Ascending aorta (tissue), 2 donors: ENCODE measurements at places on chromosomes 3 and 15. TPM values are rescaled to one million over a fixed set of nuclear protein-coding genes. Genes with fewer than 3 reads are reported as not detected.
A peak's percentile ranks its signal among the peaks of the same experiment; 100 is the strongest.

The ABHD5 gene
- total RNA-seq: 5.3 TPM

The SLC2A2 gene
- total RNA-seq: not detected

The FAM162A gene
- total RNA-seq: 17.1 TPM

The ECE2 gene
- not detected for total RNA-seq

The NPAP1 gene
- not detected for total RNA-seq

The C3orf20 gene
- not detected for total RNA-seq

The MORC1 gene
- not detected for total RNA-seq

The HHLA2 gene
- not detected for total RNA-seq

The GNAT1 gene
- total RNA-seq: 4.7 TPM

- H3K27ac ChIP-seq: no peak overlapping the region
- H3K27me3 ChIP-seq: no peaks in the 10 kb centered on the region
- no peaks in the 10 kb centered on the region for H3K4me1 ChIP-seq
- H3K4me3 ChIP-seq: peak overlapping the region; percentile 52
- no peaks in the 10 kb centered on the region for H3K36me3 ChIP-seq
- no peak for DNase-seq
Measured at GRCh38 chr3:94004301-94004910, 24.0 kb downstream of the STX19 start.

- H3K27me3 ChIP-seq: no peaks in the 10 kb centered on the region
- H3K27ac ChIP-seq: no peak overlapping the region
- no peaks in the 10 kb centered on the region for H3K4me1 ChIP-seq
- no peak overlapping the region for H3K4me3 ChIP-seq
Measured at GRCh38 chr15:50024281-50024680, 94.8 kb downstream of the ATP8B4 start.

GRCh38 chr15:81291916-81292522, 31.9 kb downstream of the STARD5 start:
- H3K36me3 ChIP-seq: no peaks in the 10 kb centered on the region
- H3K4me1 ChIP-seq: no peaks in the 10 kb centered on the region
- DNase-seq: peak; percentile 31
- H3K27me3 ChIP-seq: no peaks in the 10 kb centered on the region
- no peak overlapping the region for H3K27ac ChIP-seq

GRCh38 chr15:78761020-78761419, 50.2 kb downstream of the ADAMTS7 start:
- H3K36me3 ChIP-seq: no peaks in the 10 kb centered on the region
- no peak overlapping the region for H3K4me3 ChIP-seq
- peaks cover 17% of the 10 kb centered on the region for H3K4me1 ChIP-seq
- no peaks in the 10 kb centered on the region for H3K27me3 ChIP-seq
- peak overlapping the region; percentile 78 for H3K27ac ChIP-seq

GRCh38 chr3:9168241-9168741, 81.2 kb downstream of the SRGAP3 start:
- no peak overlapping the region for H3K27ac ChIP-seq
- DNase-seq: no peak
- no peaks in the 10 kb centered on the region for H3K27me3 ChIP-seq

DNA sequence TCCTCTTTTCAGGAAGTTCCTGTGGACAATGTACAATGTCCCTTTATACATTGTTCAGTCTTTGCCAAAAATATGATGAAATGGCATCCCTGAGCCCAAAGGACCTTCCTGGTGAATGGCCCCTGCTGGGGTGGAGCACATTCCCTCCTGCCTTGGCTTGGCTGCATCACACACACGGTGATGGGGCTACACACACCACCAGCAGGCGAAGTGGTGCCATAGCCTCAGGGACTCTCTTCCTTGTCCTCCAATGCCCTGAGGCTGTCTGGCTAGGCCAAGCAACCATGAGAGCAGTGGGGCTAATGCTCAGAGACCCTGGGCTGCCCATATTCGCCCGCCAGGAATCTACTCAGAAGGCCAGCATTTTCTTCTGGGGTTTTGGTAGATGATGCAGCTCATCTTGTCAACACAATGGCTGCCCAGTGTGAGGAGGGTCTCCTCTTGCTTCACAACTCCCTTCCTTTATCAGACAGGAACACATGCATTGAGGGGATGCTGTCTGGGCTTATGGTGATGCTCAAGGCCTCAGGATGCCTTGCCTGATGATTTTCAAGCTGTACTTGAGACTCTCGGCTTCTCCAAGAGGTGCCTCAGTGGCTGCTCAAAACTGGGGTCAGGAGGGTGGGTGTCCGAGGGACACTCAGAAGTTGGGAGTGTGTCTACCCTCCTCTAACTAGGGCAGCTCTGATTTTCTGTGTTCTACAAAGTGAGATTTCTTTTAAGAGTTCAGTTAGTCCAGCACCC, 40.9 kb upstream of the EPHB1 start:
- no peaks in the 10 kb centered on the region for H3K27me3 ChIP-seq
- no peak overlapping the region for H3K4me3 ChIP-seq

DNA sequence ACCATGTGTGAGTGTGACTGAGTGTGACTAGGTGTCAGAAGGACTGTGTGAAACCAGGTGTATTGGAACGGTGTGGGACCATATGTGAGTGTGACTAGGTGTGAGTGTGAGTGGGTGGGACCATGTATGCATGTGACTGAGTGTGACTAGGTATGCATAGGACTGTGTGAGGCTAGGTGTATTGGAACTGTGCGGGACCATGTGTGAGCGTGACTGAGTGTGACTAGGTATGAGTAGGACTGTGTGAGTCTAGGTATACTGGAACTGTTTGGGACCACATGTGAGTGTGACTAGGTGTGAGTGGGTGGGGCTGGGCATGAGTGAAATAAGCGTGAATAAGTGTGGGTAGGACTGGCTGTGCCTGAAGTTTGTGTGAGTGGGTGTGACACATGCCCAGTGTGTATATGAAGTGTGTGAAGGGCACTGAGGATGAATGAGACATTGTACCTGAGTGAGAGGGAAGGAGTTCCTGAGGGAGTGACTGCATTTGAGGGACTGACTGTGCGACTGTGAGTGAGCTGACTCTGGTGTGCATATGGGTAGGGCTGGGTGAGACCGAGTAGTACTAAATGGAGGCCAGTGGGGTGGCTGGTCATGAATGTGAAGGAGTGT, 247.0 kb upstream of the CCDC54 start:
- no peak overlapping the region for H3K4me3 ChIP-seq
- H3K36me3 ChIP-seq: no peaks in the 10 kb centered on the region
- no peaks in the 10 kb centered on the region for H3K4me1 ChIP-seq
- no peak for DNase-seq
- H3K27ac ChIP-seq: no peak overlapping the region

DNA sequence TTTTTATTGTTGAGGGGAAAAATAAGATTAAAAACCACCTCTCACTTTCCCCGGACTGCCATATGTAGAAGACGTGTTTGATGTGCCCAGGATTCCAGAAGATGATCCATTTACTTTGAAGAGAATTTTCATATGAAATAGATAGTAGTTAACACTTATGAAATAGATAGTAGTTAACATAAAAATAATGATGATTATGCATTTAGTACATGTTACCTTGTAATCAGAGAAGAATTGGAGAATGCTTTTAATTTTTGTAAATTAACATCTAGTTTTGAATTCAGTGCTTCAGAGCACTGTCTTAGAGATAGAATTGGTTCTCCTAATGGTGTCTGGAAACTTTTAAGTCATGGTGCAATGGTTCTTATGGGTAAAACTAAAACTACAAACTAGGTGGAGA, 46.1 kb upstream of the CRTC3 start:
- no peak for DNase-seq
- H3K4me1 ChIP-seq: peaks cover 4% of the 10 kb centered on the region

- H3K36me3 ChIP-seq: no peaks in the 10 kb centered on the region
- H3K4me3 ChIP-seq: no peak overlapping the region
- no peaks in the 10 kb centered on the region for H3K4me1 ChIP-seq
Measured at GRCh38 chr3:155102329-155102728, 22.2 kb downstream of the MME start.

GRCh38 chr3:66326340-66326739, 105.5 kb downstream of the SLC25A26 start:
- no peak for DNase-seq
- no peaks in the 10 kb centered on the region for H3K27me3 ChIP-seq
- no peaks in the 10 kb centered on the region for H3K36me3 ChIP-seq
- H3K4me1 ChIP-seq: no peaks in the 10 kb centered on the region
- no peak overlapping the region for H3K4me3 ChIP-seq

DNA sequence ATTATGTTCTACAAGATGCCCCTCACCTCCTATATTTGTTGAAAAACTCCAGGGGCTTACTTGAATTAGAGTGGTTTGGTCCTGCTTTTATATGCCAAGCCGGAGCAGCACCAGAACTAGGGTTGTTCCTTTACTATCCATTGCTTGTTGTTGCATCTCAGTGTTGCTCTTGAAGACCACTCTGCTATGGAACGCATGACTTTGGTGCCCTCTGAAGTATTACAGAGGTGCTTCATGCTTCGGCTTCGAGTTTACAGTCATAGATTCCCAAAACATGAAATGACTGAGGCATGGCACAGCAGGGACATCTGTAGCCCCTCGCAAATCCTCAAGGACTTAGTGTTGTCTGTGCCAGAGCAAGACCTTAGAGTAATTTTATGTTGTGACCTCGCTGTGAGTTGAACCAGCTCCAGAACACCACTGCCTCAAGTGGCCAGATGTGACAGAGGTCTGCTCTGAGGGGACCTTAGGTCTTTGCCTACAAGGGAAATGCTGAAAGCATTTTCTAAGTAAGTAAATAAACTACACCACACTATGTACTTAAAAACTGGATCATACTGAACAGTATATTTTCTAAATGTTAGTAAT, 67.2 kb upstream of the SIAH2 start:
- no peak for DNase-seq
- H3K27me3 ChIP-seq: no peaks in the 10 kb centered on the region
- no peak overlapping the region for H3K4me3 ChIP-seq

DNA sequence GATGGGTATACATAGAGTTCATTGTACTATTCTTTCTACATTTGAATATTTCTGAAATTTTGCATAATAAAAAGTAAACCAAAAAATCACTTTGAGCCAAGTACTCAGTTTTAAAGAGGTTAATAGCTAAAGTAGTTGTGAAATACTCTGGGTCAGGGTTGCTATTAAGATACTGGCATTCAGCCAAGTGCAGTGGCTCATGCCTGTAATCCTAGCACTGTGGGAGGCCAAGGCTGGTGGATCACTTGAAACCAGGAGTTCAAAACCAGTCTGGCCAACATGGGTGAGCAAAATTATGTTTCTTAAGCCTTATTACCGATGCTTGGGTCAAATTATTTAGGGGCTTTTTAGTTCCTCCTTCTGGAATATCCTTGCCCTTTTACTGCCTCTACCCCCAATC, 122.0 kb upstream of the MELTF start:
- no peak overlapping the region for H3K27ac ChIP-seq
- peaks cover 4% of the 10 kb centered on the region for H3K36me3 ChIP-seq
- no peak for DNase-seq
- H3K4me3 ChIP-seq: no peak overlapping the region
- H3K27me3 ChIP-seq: no peaks in the 10 kb centered on the region

- no peak overlapping the region for H3K27ac ChIP-seq
- H3K36me3 ChIP-seq: no peaks in the 10 kb centered on the region
- no peak overlapping the region for H3K4me3 ChIP-seq
- no peaks in the 10 kb centered on the region for H3K27me3 ChIP-seq
- no peak for DNase-seq
Measured at GRCh38 chr3:54171509-54171908, 49.2 kb downstream of the CACNA2D3 start.

DNA sequence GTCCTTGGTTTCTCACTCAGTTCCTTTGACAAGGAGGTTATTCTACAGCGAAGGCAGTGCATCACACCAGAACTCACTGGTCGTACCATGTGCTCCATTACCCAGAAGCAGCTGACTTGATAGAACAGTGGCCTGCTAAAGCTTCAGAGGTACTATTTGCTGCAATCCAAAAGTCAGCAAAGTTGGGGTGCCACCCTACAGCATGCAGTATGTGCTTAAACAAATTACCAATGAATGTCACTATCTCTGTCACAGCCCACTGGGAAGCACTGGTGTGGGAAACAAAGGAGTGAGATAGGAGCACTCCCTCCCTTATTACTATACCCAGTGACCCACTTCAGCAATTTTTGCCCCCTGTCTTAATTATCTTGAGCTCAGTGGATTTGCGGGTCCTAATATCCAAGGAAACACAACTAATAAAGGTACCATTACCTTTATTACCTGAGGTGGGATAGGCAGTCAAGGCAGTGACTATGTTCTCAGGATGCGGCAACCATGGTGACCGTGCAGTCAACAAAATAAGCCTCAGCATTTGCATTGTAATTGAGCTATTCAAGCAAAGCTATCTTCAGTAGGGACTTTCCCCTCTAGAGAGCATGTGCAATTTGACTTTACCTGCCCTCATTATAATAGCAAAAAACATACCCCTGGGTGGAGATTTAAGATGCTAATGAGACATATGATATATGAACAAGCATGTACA, 199.4 kb downstream of the OCA2 start:
- no peaks in the 10 kb centered on the region for H3K27me3 ChIP-seq
- no peaks in the 10 kb centered on the region for H3K4me1 ChIP-seq
- no peak for DNase-seq
- H3K36me3 ChIP-seq: no peaks in the 10 kb centered on the region
- H3K27ac ChIP-seq: no peak overlapping the region

DNA sequence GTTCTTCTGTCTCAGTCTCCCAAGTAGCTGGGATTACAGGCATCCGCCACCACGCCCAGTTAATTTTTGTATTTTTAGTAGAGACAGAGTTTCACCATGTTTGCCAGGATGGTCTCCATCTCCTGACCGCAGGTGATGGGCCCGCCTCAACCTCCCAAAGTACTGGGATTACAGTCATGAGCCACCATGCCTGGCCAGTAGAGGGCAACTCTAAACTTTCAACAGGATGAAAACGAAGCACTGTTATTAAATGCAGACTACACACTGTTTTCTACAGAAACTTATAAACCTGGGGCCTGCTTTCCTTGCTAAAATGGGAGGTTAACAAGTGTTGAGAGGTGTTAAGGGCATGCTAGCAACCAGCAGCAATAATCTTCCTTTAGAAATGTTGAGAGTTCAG, 7.6 kb downstream of the ARPC4 start:
- peaks cover 81% of the 10 kb centered on the region for H3K36me3 ChIP-seq
- H3K27me3 ChIP-seq: no peaks in the 10 kb centered on the region
- no peak overlapping the region for H3K27ac ChIP-seq

- no peak overlapping the region for H3K27ac ChIP-seq
- no peaks in the 10 kb centered on the region for H3K36me3 ChIP-seq
- H3K4me1 ChIP-seq: peaks cover 12% of the 10 kb centered on the region
- no peaks in the 10 kb centered on the region for H3K27me3 ChIP-seq
Measured at GRCh38 chr15:85543741-85544155, 163.3 kb downstream of the AKAP13 start.

- DNase-seq: no peak
- H3K4me3 ChIP-seq: no peak overlapping the region
- no peaks in the 10 kb centered on the region for H3K4me1 ChIP-seq
- H3K27ac ChIP-seq: no peak overlapping the region
- H3K27me3 ChIP-seq: no peaks in the 10 kb centered on the region
- H3K36me3 ChIP-seq: peaks cover 23% of the 10 kb centered on the region
Measured at GRCh38 chr3:130963878-130964277, 62.7 kb downstream of the ASTE1 start.

GRCh38 chr3:64187065-64187959, 38.0 kb downstream of the PRICKLE2 start:
- H3K4me1 ChIP-seq: peaks cover 43% of the 10 kb centered on the region
- peak; percentile 35 for DNase-seq
- H3K27ac ChIP-seq: peak overlapping the region; percentile 50
- H3K4me3 ChIP-seq: no peak overlapping the region
- no peaks in the 10 kb centered on the region for H3K36me3 ChIP-seq
- H3K27me3 ChIP-seq: no peaks in the 10 kb centered on the region
